Testis (tissue), 5 donors: ENCODE measurements at places on chromosomes 16 and 17. TPM values are rescaled to one million over a fixed set of nuclear protein-coding genes. Genes with fewer than 3 reads are reported as not detected.

DNA sequence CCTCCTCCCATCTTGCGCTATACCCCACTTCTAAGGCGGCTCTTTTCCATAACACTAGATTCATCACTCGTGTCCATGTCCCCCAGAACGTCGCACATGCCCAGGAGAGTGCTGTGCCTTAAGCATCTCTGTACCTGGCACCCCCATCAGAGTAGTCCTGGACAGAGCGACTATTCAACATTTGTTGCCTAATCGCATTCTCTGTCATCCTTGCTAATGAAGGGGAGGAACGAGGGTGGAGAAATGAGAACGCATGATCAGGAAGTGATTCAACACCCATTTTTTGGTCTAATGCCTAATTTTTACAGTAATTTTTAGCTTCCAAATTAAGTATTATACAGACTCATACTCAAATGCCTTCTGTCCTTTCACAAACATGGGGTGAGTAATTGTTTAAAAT is 53.2 kb downstream of the SLC39A11 start:
- no peak overlapping the region for H3K4me3 ChIP-seq
- DNase-seq = no peak
- no peaks in the 10 kb centered on the region for H3K27me3 ChIP-seq
- no peaks in the 10 kb centered on the region for H3K36me3 ChIP-seq
- H3K27ac ChIP-seq = no peak overlapping the region
- no peaks in the 10 kb centered on the region for H3K4me1 ChIP-seq

- no peak overlapping the region for H3K27ac ChIP-seq
- no peak overlapping the region for H3K4me3 ChIP-seq
Observed at GRCh38 chr16:9755081-9755480, 427.1 kb downstream of the GRIN2A start.

DNA sequence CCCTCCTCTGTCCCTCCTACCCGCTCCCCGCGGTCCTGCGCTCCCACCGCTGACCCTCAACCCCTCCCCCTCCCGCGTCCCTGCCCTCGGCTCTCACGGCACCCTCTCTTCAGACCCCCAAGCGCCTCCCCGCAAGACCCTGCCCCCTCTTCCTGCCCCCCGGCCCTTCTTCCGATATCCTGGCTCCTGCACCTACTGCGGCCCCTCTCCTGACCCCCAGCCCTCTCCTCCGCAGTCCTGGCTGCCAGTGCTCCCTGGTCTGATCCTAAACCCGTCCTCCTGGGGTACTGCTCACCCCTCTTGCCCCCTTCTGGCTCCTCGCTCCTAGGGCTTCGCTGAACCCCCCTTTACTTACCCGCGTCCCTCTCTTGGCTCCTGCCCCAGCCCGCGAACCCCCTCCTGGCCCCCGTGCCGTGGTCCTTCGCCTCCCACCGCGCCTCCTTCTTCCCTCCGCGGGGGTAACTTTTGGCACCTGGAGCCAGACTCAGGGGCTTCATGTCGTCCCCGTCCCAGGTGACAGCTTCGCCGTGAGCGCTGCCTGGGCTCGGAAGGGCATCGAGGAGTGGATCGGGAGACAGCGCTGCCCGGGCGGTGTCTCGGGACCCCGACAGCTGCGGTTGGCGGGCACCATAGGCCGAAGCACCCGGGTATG is 839 bp downstream of the NKD1 start:
- H3K27ac ChIP-seq = peak overlapping the region; percentile 30
- H3K36me3 ChIP-seq = no peaks in the 10 kb centered on the region
- no peaks in the 10 kb centered on the region for H3K27me3 ChIP-seq
- DNase-seq = no peak

GRCh38 chr17:4956493-4957061 is 5.7 kb downstream of the ENO3 start:
- DNase-seq = no peak
- no peak overlapping the region for H3K4me3 ChIP-seq
- H3K4me1 ChIP-seq = no peaks in the 10 kb centered on the region
- no peaks in the 10 kb centered on the region for H3K27me3 ChIP-seq

CLDN7 gene
- total RNA-seq = 4.5 TPM

- no peak overlapping the region for H3K27ac ChIP-seq
- H3K4me3 ChIP-seq = no peak overlapping the region
- H3K36me3 ChIP-seq = no peaks in the 10 kb centered on the region
- H3K27me3 ChIP-seq = no peaks in the 10 kb centered on the region
Observed at GRCh38 chr16:17237350-17237944, 233.3 kb downstream of the XYLT1 start.

GRCh38 chr17:74960570-74961342 is 11.8 kb downstream of the HID1 start:
- no peak for DNase-seq
- no peak overlapping the region for H3K4me3 ChIP-seq
- H3K4me1 ChIP-seq = no peaks in the 10 kb centered on the region
